ENCODE measurements at places on chromosomes 2 and 18. TPM values are rescaled to one million over a fixed set of nuclear protein-coding genes. Genes with fewer than 3 reads are reported as not detected.

DNAH6 gene
- 0.39 TPM for total RNA-seq

LYPD6 gene
- total RNA-seq, result 5.1 TPM

FBXO15 gene
- 0.39 TPM for total RNA-seq

PECR gene
- 9.4 TPM for total RNA-seq

IL37 gene
- not detected for total RNA-seq

MYOM1 gene
- total RNA-seq, result 1.6 TPM

RASGRP3 gene
- total RNA-seq, result not detected

CHRNG gene
- total RNA-seq, result not detected

CNGA3 gene
- not detected for total RNA-seq

LRRTM1 gene
- under 0.01 TPM for total RNA-seq

DNER gene
- total RNA-seq, result 7.9 TPM

RTP5 gene
- total RNA-seq, result not detected

LINC00305 gene
- total RNA-seq, result not detected

FBXO48 gene
- 0.33 TPM for total RNA-seq

TPO gene
- total RNA-seq, result not detected

BCL2 gene
- 0.39 TPM for total RNA-seq

SELENOI gene
- 13.0 TPM for total RNA-seq

C1D gene
- total RNA-seq, result 11.8 TPM

SLC30A3 gene
- 0.11 TPM for total RNA-seq

SH3RF3 gene
- not detected for total RNA-seq

TBR1 gene
- total RNA-seq, result not detected

SLC4A5 gene
- 1.2 TPM for total RNA-seq

LIMS3 gene
- total RNA-seq, result 1.7 TPM

CHRND gene
- not detected for total RNA-seq

CIB4 gene
- not detected for total RNA-seq

SCYGR4 gene
- total RNA-seq, result not detected

ZNF804A gene
- total RNA-seq, result 0.22 TPM

Data from placental epithelial cell (primary cell).